ENCODE measurements at places on chromosomes 3 and 15.

GRCh38 chr3:52310861-52311575 lies 5.1 kb upstream of the DNAH1 start:
- DNase-seq: peak; percentile 73

DNA sequence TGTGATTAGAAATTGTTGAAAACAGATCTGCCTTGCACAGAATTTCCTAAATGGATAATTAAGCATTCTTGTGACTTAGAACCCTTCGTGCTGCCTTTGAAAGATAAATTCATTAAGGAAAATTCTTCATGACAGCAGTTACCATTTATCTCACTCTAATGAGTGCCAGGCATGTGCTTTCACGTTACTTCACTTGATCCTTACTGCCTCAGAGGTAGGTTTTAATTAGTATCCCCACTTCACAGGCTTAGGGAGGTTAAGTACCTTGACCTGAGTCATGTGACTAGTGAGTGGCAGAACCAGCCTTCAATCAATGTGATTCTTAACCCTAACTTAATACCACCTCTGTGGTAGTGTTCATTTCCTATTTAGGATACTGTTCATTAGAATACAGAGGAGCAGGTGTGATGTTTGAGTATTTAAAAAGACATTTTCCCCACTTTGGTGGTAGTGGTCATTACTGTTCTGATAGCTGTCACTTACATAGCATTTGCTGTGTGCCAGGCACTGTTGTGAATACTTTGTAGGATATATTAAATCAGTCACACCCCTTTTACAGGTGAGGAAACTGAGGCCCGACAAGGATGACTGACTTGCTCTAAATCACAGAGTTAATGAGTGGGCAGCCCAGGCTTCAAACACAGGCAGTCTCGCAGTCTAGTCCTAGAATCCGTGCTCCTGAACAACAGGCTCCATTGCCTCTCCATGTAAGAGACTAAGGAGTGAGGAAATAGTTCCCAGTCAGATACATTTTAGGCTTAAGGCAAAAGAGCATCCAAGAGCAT lies 57.9 kb downstream of the RLBP1 start:
- DNase-seq: no peak

GRCh38 chr3:16085884-16086608 lies 88.4 kb upstream of the GALNT15 start:
- no peak for DNase-seq

- DNase-seq: no peak
These were observed 631.6 kb upstream of the KCNMB2 start for GRCh38 chr3:177904621-177905020.

DNA sequence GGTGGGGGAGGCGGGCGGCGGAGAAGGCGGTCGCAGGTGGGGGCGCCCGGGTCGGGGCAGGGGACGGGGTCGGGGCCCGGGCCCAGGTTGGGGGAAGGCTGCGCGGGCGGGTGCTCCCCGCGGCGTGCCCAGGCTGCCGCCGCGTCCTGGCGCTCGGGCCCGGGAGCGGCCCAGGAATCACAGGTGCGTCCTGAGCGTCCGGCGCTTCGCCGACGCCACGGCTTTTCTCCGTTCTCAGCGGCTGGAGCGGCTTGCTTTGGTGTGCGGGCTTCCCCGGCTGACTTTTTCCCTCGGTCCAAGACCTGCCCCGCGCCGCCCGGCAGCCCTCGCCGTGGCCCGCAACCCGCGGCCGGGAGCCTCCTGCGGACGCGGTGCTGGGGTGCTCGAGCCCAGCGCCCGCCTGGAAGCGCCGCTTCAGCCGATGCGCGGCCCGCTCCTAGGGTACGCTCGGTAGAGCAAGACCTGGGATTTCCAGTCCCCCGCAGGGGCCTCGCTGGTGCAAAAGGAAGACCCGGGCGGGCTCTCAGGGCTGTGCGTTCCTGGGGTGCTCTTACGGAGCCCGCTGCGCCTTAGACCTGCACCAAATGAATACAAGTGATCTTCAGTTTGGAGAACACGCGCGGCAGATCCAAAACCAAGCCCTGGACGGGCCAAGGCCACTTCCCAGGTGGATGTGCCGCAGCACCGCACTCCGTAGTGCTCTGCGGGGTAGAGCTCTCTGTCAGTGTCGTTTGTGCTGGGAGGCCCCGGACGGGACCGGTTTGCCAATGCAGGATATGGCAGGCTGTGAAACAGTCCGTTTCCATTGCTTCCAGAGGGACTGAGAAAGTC lies 639 bp downstream of the NIPA1 start:
- DNase-seq: peak; percentile 63

GRCh38 chr15:60003243-60004008 lies 685 bp upstream of the FOXB1 start:
- DNase-seq: no peak

Measured in GM06990 (cell line).